ENCODE measurements at places on chromosomes 13 and 19.

- DNase-seq = no peak
Observed at GRCh38 chr19:47813304-47813994, 8.3 kb upstream of the CRX start.

DNA sequence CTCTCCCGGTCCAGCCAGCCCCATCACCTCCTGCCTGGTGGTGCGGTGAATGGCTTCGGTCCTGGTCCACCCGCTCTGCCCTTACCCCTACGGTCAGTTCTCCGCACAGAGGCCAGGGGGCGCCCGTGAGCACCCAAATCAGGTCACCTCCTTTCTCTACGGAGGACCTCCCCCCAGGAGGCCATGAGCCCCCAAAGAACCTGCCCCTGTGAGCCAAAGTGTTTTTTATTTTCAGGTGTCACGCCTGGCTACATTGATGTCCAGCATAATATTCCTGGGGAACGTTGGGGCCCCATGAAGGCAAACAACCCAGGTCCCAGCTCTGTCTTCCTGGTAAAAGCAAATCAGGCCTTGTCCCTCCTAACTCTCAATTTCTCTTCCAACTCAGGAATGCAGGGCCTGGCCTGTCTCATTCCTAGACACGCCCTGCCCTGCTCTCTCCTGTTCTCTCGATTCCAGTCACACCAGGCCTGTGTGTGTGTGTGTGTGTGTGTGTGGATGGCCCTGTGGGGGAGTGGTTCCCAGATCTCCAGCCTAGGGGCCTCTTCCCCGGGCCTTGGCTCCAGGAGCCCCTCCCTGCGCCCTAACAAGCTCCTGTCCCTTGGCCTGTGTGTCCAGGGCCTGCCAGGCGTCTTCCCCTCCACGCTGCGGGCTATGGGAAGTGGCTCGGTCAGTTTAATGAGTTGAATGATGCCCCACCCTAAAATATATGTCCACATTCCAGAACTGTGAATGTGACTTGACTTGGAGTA lies 9.7 kb upstream of the GIPC1 start:
- no peak for DNase-seq

- DNase-seq = no peak
Observed at GRCh38 chr19:17125062-17125727, 49.6 kb downstream of the MYO9B start.

DNA sequence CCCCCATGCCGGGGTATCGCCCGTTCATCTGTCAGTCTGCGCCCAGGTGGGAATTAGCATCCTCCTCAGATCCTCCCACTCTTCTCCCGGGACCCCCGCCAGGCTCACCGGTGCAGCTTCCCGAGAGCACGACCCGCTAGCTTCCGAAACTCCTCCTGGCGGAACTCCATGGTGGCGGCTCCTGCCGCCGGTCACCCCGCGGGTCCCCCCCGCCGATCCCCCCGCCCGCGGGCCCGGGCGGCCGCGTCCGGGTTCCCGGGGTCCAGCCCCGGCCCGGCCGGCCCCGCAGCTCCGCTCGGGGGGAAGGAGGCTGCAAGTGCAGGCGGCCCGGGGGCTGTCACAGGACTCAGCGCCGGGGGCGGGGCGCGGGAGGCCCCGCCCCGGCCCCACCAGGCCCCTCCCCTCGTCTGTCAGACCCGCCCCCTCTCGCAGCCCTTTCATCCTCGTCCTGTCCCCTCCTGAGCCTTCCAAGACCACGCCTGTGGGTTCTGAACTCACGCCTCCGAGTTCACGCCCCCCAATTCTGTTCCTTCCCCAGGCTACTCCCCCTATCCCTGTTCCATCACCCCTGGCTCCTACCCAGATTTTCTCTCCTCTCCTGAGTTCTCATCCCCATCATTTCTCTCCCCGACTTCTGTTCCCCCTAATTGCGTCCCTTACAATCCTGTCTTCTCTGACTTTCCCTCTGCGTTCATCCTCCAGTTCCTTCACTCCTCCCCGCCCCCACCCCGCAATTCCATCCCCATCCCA lies at the start of gene SLC17A7:
Gene SLC17A7, minus strand, starts transcription at position 318 of the 750 bp plus-strand sequence. Its CDS starts 148 bp downstream, at position 170.
- no peak for DNase-seq

DNA sequence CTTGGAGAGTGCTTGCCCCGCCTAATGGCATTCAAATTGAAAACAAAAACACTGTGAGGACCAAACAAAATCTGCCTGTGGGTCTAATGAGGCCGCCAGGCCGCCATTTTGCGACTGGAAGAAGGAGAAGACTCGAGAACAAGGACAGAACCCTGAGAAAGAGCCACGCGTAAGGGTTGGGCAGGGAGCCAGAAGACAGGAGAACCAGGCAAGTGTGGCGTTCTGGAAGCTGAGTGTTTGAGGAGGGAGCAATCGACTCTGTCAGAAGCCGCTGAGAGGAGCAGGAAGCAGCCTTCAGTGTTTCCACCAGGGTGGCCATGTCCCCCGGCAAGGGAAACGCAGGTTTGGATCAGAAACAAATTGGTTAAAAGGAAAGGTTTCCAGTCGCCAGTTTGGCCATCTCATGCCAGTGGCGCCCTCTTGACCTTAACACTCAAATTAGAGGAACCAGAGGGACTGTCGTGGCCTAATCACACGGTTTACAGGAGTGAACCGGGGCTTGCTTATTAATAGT lies 10.2 kb upstream of the PTOV1 start:
- no peak for DNase-seq

Data from esophagus squamous epithelium (tissue), 5 donors.